ENCODE measurements at places on chromosomes 12 and 14.

- no peak for DNase-seq
Measured at GRCh38 chr12:5166976-5167375, 123.3 kb downstream of the KCNA5 start.

DNA sequence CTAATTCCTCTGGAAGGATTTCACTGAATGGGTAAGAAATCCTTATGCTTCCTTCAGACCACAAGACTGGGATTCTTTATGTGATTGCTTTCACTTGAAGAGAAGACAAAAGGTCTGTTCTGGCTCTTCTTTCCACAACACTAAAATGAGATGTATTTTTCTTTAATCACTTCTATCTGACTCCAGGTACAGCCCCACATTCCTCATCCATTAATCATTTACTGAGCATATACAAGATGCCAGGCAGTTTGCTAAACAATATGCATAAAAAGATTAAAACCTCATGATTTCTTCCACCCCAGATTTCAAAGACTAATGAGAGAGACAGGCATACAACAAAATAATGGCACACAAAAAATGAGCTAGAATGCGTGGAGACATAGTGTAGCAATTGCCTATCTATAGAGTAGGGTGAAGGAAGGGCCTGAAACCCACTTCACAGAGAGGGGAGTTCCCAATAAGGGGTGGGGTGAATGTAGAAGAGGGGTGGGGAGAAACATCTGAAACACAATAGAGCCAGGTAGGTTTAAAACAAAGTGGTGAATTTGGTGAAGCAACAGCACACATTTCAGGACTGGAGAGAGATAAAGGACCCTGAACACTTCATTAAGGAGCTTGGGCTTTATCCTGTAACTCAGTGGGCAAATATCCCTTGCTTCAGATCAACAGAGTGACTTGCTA is 65.1 kb upstream of the PRB2 start:
- DNase-seq: no peak

- no peak for DNase-seq
Measured at GRCh38 chr12:24252602-24253001, 303.1 kb upstream of the SOX5 start.

GRCh38 chr14:36848213-36848612 is 186.6 kb downstream of the PAX9 start:
- no peak for DNase-seq

GRCh38 chr12:57444744-57445143 is 10.2 kb downstream of the INHBC start:
- no peak for DNase-seq

GRCh38 chr12:68477261-68477772 is 133.4 kb upstream of the RAP1B start:
- no peak for DNase-seq

DNA sequence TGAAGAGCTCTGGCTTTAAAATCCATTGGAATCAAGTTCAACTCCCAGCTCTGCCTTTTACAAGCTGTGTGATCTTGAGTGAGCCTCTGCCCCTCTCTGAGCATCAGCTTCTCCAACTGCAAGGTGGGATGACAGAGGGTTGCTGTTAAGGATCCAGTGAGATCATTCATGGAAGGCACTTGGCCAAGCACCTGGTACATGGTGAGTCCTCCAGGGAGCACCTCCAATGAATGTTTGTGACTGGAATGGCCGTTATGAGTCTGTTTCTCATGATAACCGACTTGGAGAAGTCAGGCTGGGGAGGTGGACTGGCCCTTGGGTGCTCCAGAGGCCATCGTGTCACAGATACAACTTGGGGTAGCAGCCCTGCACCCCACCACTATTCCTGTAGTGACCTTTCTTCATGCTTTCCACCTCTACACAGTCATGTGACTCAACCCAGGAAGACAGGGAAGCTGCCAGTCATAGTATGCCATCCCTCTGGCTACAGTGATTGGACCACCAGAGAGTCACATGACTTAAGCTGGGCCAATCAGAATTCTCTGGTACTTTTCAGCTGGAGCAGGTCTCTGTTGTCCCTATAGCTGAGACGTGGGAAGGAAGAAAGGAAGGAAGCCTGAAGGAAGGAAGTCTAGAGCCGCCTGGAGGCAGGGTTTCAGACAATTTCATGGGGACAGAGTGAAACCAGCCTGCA is 146.5 kb upstream of the MYL2 start:
- DNase-seq: no peak
